ENCODE measurements at places on chromosomes 3 and 15.

- no peak for DNase-seq
These were observed 17.5 kb upstream of the SLC27A2 start for GRCh38 chr15:50164458-50164857.

DNA sequence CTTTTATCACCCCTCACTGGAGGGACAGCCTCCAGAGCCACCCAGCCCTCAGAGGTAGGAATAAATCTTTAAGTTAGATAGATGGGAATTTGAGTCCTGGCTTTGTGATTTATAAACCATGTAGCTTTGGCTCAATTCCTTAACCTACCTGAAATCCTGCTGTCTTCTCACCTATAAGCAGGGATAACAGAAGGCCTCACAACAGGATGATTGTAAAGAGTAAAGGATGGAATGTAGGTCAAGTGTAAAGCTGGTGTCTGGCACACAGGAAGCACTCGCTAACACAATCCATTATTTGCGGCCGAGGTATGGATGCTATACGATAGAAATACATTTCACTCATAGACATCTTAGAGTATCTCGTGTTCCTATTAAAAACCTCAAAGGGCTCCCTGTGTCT, 162.9 kb upstream of the LRTM1 start:
- DNase-seq, result no peak

GRCh38 chr3:58529516-58530353, 7.3 kb downstream of the ACOX2 start:
- no peak for DNase-seq

- DNase-seq, result no peak
These were observed 37.7 kb upstream of the PARP14 start for GRCh38 chr3:122642935-122643334.

GRCh38 chr15:51161491-51162220, 67.0 kb upstream of the TNFAIP8L3 start:
- DNase-seq, result no peak

GRCh38 chr3:48426401-48426909, 3.4 kb downstream of the PLXNB1 start:
- DNase-seq, result no peak

- no peak for DNase-seq
These were observed 135.8 kb upstream of the ABHD17C start for GRCh38 chr15:80559320-80559693.

Data from CD8-positive, alpha-beta memory T cell (primary cell).